Suprapubic skin (tissue), 4 donors: ENCODE measurements at places on chromosomes 2 and 18. TPM values are rescaled to one million over a fixed set of nuclear protein-coding genes. Genes with fewer than 3 reads are reported as not detected.

DNA sequence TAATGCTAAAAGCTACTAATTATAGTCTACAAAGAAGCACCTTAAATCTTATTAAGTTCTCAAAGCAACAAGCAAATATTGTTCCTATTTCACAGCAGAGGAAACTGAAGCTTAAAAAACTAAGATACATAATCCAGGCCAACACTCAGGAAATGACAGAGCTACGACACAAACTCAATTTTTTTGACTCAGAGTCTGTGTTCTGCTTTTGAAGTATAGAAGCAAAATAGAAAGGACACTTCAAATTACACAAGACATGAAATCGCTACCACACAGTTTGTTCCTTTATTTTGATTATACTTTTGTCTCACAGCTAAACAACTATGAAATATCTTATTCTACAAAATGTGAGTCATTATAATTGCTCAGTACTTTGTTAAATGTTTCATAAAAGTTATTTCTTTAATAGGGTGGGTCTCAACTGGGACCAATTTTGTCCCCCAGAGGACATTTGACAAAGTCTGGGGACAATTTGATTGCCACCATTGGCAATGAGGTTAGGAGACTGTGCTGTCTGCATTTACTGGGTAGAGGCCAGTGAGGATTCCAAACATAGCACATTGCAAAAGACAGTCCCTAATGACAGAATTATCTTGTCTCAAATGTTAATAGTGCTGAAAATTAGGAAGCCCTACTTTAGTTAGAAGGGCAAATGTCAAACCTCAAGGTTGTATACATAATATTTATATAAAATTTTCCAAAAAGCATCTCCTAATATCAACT lies 101.5 kb upstream of the GRB14 start:
- H3K4me1 ChIP-seq: peaks cover 12% of the 10 kb centered on the region
- H3K27ac ChIP-seq: no peak overlapping the region
- H3K4me3 ChIP-seq: no peak overlapping the region
- H3K27me3 ChIP-seq: no peaks in the 10 kb centered on the region

- no peak for DNase-seq
- H3K36me3 ChIP-seq: no peaks in the 10 kb centered on the region
- H3K4me1 ChIP-seq: peaks cover 11% of the 10 kb centered on the region
- peak overlapping the region; percentile 54 for H3K27ac ChIP-seq
Measured at GRCh38 chr2:100291152-100291970, 30.9 kb downstream of the LONRF2 start.

- no peak for DNase-seq
- H3K4me1 ChIP-seq: no peaks in the 10 kb centered on the region
- no peak overlapping the region for H3K27ac ChIP-seq
- no peaks in the 10 kb centered on the region for H3K36me3 ChIP-seq
- no peak overlapping the region for H3K4me3 ChIP-seq
- H3K27me3 ChIP-seq: no peaks in the 10 kb centered on the region
Measured at GRCh38 chr2:12334412-12334966, 382.2 kb upstream of the TRIB2 start.

DNA sequence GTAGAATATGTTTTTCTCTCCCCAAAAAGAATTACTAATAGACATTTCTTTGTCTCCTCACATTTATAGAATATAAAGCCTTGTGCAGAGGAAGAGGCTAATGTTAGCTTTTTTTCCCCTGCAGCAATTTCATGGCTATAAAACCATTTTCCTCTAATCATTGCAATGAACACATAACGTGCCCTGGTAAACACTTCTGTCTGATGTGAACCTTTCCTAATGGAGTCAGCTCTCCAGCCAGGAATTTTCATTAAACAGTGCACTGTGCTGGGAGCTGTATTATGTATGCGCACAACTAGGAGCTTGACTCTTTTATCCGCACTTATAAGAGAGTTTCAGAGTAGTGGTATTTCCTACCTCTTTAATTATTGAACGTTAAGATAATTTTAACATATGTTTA lies 63.9 kb upstream of the SPATS2L start:
- no peak overlapping the region for H3K4me3 ChIP-seq
- H3K27me3 ChIP-seq: no peaks in the 10 kb centered on the region
- H3K4me1 ChIP-seq: no peaks in the 10 kb centered on the region
- H3K36me3 ChIP-seq: no peaks in the 10 kb centered on the region

GRCh38 chr2:128444121-128444771 lies 125.6 kb upstream of the HS6ST1 start:
- no peaks in the 10 kb centered on the region for H3K27me3 ChIP-seq
- H3K27ac ChIP-seq: peak overlapping the region; percentile 51
- H3K4me1 ChIP-seq: peaks cover 52% of the 10 kb centered on the region
- no peak overlapping the region for H3K4me3 ChIP-seq

DNA sequence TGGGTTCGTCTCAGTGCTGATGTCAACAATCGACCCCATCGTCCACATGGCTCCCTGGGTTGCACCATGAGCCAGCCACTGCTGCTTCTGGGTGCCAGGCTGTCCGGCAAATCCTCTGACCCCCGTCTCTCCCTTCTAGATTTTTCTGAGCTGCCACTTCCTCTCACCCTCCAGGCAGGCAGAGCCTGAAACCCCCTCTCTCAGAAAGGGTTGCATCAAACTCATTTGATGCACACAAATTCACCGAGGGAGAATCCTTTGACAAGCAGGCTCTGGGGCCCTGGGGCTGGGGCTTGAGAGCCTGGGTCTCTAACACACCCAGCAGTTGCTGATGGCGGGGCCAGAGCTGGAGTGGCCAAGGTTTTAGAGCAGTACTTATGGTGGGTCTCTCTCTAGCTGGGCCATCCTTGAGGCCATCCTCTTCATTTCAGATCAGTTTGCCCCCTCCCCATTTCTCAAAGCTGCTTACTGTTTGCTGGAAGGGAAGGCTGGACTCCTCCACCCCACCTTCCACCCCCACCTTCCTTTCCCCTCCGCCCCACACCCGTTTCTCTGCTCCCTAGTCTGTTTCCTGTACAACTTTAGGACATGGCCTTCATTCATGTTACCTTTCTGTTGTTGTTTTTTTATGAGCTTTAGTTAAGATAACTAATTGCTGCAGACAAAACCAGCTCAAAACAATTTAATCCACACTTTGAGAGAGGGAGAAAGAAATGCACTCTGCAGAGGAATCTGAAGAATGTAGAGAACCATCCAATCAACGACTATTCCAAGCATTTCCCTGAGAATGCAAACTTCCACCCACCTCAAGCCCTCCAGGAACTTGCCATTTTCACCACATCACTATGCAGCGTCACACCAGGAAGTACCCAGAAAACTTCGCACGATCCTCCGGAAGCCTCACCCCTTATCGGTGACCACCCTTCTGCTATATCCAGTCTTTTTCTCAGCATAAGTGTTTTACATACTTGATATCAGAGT lies 69.5 kb downstream of the ARL4C start:
- H3K27ac ChIP-seq: no peak overlapping the region
- no peaks in the 10 kb centered on the region for H3K36me3 ChIP-seq
- H3K4me3 ChIP-seq: no peak overlapping the region

DNA sequence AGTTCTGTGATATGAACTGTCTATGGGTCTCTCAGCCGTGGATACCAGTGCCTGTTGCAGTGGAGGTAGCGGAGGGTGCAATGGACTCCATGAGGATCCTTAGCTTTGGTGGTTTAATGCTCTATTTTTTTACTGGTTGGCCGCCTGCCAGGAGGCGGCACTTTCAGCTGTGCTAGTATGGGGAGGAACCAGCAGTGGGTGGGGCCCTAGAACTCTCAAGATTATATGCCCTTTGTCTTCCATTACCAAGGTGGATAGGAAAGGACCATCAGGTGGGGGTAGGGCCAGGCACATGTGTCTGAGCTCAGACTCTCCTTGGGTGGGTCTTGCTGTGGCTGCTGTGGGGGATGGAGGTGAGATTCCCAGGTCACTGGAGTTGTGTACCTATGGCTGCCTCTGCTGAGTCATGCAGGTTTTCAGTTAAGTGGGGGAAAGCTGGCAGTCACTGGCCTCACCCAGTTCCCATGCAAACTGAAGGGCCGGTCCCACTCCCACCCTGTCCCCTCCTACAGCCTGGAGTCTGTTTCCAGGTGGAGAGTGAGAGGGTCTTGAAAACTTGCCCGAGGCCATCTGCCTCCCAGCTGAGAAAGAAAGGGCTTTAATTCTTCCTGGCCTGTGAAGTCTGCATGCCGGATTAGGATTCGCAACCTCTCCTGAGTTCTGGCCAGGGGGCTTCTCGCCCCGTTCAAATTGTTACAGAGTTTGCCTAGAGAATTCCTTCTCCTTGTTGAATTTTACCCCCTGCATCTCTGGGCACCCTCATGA lies 14.5 kb downstream of the KCNS3 start:
- H3K27me3 ChIP-seq: no peaks in the 10 kb centered on the region
- H3K36me3 ChIP-seq: no peaks in the 10 kb centered on the region
- DNase-seq: no peak
- H3K4me3 ChIP-seq: no peak overlapping the region
- peaks cover 4% of the 10 kb centered on the region for H3K4me1 ChIP-seq
- no peak overlapping the region for H3K27ac ChIP-seq

GRCh38 chr2:6418291-6418690 lies 447.4 kb downstream of the CMPK2 start:
- no peaks in the 10 kb centered on the region for H3K27me3 ChIP-seq
- H3K4me1 ChIP-seq: no peaks in the 10 kb centered on the region
- H3K36me3 ChIP-seq: no peaks in the 10 kb centered on the region
- no peak overlapping the region for H3K27ac ChIP-seq
- no peak for DNase-seq
- no peak overlapping the region for H3K4me3 ChIP-seq

DNA sequence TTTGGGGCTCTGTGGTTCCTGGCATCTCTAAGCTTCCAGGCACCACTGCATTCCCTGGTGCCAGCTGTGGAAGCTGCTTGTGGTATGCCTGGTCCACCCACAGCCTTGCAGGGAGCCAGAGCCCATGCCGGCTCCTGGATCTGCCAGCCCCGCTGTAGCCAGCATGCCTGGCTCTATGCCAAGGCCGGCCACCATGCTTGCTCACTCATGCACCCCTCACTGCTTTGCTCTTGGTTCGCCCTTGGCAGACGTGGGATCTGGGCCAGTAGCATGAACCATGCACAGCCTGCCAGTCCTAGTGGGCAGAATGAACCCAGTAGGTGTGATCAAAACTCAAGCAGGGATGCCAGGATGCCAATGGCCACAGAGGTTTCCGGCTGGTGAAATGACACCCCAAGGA lies 634.2 kb upstream of the TMEFF2 start:
- H3K27ac ChIP-seq: no peak overlapping the region
- no peak overlapping the region for H3K4me3 ChIP-seq
- no peaks in the 10 kb centered on the region for H3K27me3 ChIP-seq

GRCh38 chr2:51219468-51219867 lies 187.5 kb upstream of the NRXN1 start:
- DNase-seq: no peak
- H3K36me3 ChIP-seq: no peaks in the 10 kb centered on the region
- no peak overlapping the region for H3K4me3 ChIP-seq
- H3K27ac ChIP-seq: no peak overlapping the region
- no peaks in the 10 kb centered on the region for H3K27me3 ChIP-seq

DNA sequence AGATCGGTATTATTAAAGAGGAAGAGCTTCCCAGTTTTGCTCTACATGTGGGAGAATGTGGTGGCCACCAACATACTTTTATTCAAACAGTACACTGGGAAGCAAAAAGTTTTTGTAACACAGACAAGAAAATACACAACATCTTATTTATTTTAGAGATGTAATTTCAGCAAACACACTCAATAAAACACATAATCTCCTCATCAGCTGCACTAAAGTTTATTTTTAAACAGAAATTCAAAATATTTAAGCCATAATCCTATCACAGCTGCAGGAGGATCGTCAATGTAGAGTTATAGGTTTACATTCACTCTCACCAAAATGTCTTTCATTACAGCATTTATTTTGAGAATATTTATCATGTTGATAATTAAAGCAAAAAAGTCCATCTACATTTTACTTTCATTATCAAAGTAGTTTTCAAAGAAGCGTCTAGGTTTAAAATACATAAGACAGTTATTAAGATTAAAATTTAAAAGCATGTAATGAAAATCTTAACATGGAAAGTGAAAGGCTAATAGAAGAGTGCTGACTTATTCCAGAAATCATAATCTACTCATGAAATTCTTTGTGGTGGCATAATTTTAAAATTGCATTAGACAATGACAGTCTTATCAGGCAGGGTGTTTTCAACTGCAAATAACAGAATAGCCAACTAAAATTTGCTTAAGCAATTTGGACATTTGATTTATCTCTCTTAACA lies 61.0 kb downstream of the ANKRD44 start:
- H3K4me3 ChIP-seq: no peak overlapping the region
- H3K36me3 ChIP-seq: no peaks in the 10 kb centered on the region
- no peaks in the 10 kb centered on the region for H3K27me3 ChIP-seq
- no peaks in the 10 kb centered on the region for H3K4me1 ChIP-seq
- H3K27ac ChIP-seq: no peak overlapping the region

DNA sequence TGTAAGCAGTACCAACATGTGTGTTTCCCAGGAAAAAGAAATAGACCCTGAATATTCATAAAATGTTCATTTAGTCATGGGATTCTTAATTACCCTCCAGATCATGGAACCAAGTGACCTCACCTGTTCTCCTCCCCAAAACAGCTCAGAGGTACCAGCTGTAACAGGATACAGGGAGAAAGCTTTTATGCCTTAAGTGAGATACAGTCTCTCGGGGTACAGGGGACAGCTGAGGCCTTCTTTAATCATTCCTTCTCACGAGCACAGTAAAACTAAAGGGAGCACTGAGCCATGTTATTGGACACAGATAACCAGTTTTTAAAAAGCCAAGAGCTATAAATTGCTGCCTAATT lies 16.6 kb downstream of the EPHA4 start:
- no peaks in the 10 kb centered on the region for H3K27me3 ChIP-seq
- no peaks in the 10 kb centered on the region for H3K36me3 ChIP-seq
- H3K4me3 ChIP-seq: no peak overlapping the region
- no peak for DNase-seq

GRCh38 chr18:22639026-22639463 lies 221.3 kb upstream of the CTAGE1 start:
- no peak overlapping the region for H3K27ac ChIP-seq
- H3K4me1 ChIP-seq: no peaks in the 10 kb centered on the region
- no peaks in the 10 kb centered on the region for H3K27me3 ChIP-seq
- H3K36me3 ChIP-seq: no peaks in the 10 kb centered on the region

DNA sequence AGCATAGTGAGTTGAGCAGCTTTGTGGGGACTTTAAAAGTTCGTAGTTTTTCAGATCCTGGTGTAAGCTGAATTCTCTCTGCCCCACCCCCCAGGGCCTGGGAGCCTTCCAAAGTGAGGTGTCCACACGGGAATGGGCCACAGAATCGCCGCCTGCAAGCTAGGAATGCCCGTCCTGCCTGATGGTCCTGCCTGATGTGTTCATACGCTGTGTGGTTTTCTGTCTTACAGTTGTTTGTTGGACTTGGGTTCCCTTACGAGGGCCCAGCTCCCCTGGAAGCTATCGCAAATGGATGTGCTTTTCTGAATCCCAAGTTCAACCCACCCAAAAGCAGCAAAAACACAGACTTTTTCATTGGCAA lies 158.7 kb downstream of the MGAT5 start:
- peak overlapping the region; percentile 21 for H3K27ac ChIP-seq
- no peak overlapping the region for H3K4me3 ChIP-seq
- no peak for DNase-seq
- H3K27me3 ChIP-seq: no peaks in the 10 kb centered on the region
- peaks cover 34% of the 10 kb centered on the region for H3K4me1 ChIP-seq

- no peaks in the 10 kb centered on the region for H3K27me3 ChIP-seq
- H3K4me3 ChIP-seq: no peak overlapping the region
- DNase-seq: no peak
- H3K36me3 ChIP-seq: no peaks in the 10 kb centered on the region
- no peak overlapping the region for H3K27ac ChIP-seq
- no peaks in the 10 kb centered on the region for H3K4me1 ChIP-seq
Measured at GRCh38 chr2:44479127-44479887, 117.6 kb downstream of the CAMKMT start.

- no peaks in the 10 kb centered on the region for H3K4me1 ChIP-seq
- no peaks in the 10 kb centered on the region for H3K27me3 ChIP-seq
- H3K36me3 ChIP-seq: no peaks in the 10 kb centered on the region
- no peak overlapping the region for H3K4me3 ChIP-seq
- no peak overlapping the region for H3K27ac ChIP-seq
Measured at GRCh38 chr2:118477111-118477862, 370.2 kb downstream of the EN1 start.

Gene RIT2
- not detected for total RNA-seq

Gene FNDC4
- 4.7 TPM for total RNA-seq

Gene MRPS5
- total RNA-seq: 36.8 TPM

Gene FOSL2
- total RNA-seq: 318 TPM
